NCI-H1105 (cell line): ENCODE measurements at places on chromosomes 2 and 18.

DNA sequence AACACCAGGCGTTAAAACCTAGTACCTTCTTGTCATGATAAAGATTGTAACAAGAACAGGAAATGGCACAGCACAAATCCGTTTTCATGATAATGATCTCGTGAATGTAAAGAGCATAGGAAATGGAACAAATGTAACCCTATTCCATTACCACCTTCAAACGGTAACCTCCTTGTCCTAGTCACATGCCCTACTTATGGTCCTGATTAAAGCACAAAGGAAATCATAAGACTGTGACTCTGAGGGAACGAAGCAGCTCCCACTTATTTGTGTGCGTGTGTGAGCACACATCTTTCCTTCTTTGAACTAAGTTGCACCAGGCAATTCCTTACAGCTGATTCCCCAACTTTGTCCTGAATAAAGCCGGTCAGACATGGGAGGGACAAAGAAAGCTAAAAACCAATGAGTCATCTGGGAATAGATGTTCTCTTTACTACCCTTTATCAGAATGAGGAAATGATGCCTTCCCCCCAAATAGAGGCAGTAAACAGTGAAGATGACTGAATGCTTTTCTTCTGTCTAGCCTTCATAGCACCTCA lies 192.6 kb downstream of the IKZF2 start:
- DNase-seq = no peak

- no peak for DNase-seq
These were observed 125.1 kb upstream of the LMAN1 start for GRCh38 chr18:59484131-59484530.

DNA sequence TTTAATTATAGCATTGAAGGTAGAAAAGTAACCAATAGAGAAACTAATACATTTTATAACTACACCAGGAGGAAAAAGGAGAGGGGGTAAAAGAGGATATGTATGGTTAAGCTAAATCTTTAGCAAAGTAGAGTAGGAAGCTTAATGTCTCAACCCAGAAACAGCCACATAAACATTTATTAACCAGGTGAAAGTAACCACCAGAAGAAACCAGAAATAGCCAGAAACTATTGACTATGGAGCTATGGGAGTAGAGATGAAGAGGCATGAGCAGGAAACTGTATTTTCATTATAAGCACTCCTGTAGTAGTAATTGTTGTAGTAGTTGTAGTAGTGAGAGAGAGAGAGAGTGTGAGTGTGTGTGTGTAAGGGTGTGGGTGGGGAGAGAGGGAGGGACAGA lies 617.5 kb upstream of the CHAC2 start:
- no peak for DNase-seq

DNA sequence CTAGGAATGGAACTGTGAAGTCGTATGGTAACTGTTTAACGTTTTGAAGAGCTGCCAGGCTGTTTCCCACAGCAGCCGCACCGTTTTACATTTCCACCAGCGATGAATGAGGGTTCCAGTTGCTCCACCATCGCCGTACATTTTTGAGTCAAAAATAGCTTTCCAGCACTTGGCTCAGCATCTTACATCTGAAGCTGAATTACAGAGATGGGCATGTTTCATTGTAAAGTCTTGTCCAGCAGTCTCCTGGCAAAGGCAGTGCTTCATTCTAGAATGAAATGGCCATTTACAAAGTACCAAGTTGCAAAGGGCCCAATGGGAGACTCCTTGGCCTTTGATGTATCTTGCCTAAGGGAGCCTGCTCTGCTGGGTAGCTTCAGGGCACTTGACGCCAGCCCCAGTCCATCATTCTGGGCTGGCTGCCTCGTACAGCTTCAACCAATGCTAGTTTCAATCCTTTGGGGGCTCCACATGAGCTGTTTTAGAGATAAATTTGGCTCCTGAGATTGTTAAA lies 45.1 kb downstream of the ATIC start:
- DNase-seq = no peak

DNA sequence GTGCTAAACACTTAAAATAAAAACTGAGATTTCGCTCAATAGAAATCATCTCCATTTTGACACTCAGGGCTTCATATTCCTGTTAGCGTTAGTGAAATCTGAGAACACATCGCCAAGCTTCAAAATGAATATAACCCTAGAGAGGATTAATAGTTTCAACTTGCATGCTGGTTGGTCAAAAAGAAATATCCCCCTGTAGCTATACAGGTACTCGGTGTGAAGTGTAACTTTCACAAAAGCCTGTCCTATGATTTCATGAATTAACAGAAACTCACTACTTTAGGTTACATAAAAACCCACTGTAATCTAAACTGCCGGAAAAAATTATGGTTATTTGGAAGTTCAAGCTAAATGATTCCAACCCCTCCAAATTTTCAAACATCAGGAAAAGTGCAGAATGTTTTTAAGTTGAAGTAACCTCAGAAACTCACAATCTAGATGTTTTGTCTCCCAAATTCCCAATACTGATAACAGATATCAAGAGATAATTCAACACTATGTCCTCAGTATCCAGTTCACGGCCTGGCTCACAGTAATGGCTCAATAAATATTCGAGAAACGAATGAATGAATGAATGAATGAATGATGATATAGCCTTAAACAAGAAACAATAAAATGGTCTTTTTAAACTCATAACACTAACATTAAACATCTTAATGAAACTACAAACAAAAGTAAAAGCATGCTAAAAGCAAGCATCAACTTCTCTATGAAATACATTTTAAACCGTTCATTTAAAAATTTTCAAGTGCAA lies 2.5 kb downstream of the TLK1 start:
- no peak for DNase-seq

DNA sequence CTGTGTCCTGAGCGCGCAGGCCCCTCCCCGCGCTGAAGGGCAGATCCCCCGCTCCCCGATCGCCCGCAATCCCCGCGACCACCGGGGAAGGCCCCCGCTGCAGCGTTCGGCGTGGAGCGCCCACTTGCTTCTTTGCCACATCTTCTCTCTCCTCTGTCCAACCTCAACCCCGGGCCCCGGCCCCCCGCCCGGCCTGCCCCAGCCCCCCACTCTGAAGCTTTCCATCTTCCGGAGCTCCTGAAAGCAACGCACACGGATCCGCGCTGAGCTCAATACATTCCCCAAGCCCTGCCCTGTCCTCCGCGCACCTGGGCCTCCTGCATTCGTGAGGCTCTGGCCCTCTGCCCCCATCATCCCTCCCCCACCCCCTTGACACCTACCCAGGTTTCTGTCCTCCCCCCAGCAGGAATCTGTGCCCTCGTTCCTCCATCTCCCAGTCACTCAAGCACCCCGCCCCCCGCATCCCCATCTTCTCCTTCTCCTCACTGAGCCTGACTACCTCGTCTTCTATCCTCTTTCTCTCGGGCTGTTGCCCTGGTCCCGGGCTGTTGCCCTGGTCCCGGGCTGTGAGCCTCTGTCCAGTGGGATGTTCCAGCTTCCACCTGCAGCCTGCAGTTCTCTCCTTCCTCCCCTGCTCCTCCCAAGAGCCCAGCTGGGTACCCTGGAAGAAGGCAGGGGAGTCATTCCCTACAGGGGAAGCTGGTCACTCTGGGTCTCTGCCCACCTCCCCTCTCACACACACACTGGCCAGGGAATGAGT lies 7.8 kb downstream of the SPEG start:
- DNase-seq = no peak

GRCh38 chr2:69624611-69625010 lies 18.9 kb downstream of the AAK1 start:
- DNase-seq = no peak

GRCh38 chr2:238908960-238909951 lies 61.4 kb downstream of the TWIST2 start:
- DNase-seq = no peak

- no peak for DNase-seq
These were observed 14.8 kb upstream of the SLC40A1 start for GRCh38 chr2:189595417-189595816.

DNA sequence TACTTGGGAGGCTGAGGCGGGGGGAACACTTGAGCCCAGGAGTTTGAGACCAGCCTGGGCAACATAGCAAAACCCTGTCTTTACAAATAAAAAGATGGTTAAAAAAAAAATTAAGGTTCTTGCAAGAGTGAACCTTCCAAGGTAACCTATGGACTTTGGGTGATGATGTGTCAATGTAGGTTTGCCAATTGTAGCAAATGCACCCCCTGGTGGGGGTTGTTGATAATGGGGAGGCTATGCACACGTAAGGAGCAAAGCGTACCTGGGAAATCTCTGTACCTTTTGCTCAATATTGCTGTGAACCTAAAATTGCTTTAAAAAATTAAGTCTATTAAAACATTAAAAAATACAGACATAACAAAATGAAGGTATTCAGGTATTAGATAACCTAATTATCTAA lies 70.4 kb downstream of the CWC22 start:
- no peak for DNase-seq

DNA sequence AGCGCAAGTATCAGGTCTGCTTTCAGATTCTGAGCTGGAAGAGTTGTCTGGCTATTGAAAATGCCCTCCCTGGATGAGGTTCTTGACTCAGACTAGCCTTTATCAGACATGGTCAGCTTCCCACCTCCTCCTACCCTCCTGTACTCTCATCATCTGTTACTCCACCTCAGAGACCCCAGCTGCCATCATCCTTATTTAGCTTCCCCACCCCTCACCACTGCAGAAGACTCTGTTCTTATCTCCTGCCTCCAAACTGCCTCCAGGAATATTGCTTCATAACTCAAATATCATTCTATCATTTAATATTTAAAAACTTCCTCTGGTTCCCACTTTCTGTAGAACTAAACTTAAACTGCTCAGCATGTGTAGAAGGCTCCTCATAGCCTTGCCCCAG lies 31.1 kb upstream of the PPP3R1 start:
- DNase-seq = no peak

DNA sequence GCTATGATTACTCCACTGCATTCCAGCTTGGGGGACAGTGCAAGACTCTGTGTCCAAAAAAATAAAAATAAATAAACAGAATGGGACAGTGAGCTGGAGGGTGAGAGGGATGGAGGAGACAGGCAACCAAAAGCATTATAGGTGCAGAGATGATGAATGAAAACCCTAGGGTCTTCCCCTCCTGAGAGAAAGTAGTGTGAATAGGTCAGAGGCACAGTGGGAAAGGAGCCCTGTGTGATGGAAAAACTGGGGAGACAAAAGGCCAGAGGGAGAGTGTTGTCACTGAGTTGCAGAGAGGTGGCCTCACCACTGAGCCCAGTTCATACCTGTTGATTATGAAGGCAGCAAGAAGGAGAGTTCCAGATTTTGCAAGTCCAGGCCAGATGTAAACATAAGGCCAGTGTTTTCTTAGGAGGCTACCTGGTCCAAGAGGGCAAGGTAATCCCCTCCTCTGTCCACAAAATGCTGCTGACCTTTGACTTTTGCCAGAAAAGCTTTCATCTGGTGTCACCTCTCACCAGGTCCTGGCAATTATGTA lies 17.6 kb upstream of the AGFG1 start:
- no peak for DNase-seq

DNA sequence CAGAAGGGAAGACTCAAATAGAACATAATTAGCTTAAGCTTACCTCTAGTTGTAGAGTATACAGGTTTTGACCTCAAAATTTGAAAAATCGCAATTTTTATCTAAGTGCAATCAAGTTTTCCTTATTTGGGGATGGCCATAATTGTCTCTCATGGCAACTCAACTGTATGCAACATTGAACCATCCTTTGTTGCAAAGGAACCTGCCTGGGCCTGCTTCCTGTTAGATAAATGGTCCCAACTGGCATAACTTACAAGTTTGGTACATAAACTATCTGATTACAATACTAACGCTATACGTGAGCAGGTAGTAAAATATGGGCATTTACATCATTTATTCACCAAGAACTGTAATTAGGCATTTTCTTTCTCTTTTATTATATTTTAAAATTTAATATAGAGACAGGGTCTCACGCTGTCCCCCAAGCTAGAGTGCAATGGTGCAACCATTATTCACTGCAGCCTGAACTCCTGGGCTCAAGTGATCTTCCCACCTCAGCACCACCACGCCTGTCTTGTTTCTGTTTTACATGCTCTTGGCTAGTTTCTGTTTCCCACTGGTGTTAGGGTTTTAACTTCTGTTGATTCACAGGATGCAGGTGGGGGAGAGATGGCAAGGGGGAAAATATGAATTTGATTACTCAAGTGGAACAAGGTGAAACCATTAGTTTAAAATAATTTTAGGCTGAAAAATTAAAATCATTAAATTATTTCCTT lies 55.3 kb upstream of the B3GNT2 start:
- DNase-seq = no peak

GRCh38 chr18:58114766-58115165 lies 70.7 kb downstream of the NEDD4L start:
- no peak for DNase-seq

DNA sequence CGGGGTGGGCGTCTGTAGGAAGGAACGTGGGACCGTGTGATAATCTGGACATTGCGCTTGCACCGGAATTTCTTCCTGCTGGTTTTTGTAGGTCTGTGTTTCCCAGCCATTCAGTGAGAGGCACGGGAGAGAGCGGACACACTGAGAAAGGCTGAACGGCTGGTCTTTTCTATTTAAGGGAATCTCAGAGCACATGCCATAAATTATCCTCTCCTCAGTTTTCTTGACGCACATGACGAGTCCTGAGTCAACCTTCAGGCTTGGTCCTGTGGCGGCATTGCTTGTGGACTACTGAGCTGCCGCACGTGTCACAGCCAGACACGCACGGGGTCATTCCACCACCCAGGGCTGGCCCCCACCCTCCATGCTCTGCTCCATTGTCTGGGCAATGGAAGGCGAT lies 519.3 kb upstream of the ID2 start:
- no peak for DNase-seq

DNA sequence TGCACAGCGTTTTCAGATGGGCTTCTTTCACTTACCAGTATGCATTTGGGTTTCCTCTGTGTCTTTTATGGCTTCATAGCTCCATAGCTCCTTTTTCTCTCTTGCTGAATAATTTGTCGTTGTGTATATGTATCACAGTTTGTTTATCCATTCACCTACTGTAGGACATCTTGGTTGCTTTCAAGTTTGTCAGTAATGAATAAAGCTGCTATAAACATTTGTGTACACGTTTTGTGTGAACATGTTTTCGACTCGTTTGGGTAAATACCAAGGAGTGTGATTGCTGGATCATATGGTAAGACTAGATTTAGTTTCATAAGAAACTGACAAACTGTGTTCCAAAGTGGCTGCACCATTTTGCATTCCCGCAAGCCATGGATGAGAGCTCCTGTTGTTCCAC lies 94.7 kb downstream of the FAM168B start:
- no peak for DNase-seq

DNA sequence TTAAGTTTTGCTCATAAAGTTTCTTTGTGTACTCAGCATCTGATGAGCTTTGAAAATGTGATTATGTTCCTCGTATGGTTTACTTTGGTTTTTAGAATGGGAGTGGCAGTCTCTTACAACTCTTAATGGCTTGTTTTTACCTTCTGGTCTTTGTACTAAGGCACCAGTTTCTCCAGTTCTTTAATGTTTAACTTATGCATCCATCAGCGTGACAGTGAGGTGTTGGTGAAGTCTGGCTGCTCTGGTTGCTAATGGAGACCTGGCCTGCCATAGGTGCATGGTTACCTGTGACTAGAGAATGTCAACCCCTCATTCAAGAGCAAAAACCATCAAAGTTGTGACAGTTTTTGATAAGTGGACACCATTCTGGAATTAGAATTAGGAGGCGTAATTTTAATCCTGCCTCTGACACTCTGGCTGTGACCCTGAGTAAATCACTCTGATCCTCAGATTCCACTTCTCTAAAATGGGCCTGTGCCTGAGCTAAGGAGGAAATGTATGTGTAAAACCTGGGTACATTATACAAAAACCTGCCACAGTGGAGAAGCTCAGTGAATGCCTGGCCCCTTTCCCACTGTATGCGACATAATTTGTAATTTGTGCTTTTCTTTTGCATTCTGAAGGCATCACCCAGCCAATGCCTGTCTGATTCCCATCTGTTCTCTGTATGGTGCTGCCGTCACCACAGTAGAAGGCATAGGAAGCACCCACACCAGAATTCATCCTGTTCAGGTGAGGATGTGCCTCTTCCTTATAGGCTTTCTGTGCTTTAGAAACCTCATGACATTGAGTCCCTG lies 11.2 kb downstream of the AOX1 start:
- no peak for DNase-seq
